ENCODE measurements at places on chromosomes 7 and 10.

- no peak for DNase-seq
These were observed 69.0 kb downstream of the SEPTIN7 start for GRCh38 chr7:35869810-35870209.

DNA sequence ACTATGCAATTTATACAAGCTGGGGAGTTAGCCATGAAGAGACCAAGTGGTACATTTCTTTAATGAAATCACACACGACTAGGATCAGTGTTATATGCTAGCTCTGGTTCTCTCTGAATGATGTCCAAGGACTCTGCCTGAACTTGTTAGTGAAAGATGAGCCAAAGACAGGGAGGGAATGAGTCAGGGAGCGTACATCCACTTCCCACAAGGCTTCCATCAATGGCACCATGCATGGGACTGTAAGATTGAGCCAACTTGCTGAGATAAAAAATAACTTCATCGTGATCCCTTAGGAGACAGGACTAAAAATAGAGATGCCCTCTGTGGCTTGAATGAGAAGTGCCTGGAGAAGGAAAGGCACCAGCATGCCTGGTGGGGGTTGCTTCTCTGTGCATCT lies 629.7 kb downstream of the ACTR3B start:
- DNase-seq: peak; percentile 3

DNA sequence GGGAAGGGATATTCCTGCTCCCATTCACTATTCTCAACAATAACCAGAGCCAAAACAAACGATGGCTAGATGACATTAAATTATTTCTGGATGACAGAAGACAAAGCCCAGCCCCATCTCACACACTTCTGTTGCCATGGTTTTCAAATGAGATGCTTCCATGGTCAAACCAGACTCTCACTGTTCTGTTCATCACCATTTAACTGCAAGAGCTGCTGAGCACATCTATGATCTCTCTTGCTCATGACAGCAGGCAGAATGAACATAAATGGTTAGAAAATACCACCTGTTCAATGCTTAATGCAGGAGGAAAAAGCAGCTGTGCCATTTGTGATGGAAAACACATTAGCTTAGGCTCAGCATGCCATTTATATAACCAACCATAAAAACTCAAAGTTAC lies 758.6 kb upstream of the ZWINT start:
- no peak for DNase-seq

DNA sequence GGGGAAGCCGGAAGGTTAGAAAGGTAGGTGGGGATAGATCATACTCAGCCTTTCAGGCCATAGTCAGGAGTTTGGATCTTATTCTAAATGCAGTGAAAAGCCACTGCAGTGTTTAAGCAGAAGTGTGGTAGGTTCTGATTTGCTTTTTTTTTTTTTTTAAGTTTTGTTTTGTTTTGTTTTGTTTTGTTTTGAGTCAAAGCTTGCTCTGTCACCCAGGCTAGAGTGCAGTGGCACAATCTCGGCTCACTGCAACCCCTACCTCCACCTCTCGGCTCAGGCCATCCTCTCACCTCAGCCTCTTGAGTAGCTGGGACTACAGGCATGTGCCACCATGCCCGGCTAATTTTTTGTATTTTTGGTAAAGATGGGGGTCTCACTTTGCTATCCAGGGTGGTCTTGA lies 23.5 kb downstream of the RHOBTB1 start:
- DNase-seq: no peak

DNA sequence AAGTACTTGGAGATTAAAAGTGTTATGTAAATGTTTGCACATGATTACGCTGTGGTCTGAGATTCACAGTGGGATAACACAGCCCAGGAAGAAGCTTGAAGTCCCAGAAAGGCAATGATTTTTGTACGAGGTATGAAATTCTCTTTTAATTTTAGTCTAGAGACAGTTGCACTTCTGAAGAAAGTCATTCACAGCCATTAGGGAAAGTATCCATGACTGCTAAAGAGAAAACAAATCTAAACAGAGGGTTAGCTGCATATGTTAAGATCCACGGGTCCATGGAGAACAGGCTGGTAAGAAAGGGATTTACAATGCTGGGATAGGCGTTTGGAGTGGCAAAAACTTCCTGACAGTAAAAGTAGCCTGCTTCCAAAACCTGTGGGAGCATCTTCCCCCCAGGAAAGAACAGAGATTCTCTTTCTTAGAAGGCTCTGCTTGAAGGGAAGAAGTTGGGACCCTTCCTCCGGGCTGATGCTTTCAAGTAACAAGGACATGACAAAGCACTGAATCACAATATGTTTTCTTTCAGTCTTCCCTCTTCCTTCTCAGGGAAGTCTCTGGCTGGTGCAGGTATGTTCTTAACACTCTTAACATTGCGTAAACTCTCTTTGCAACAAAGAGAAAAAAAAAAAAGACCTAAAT lies 220.8 kb upstream of the CELF2 start:
- peak; percentile 82 for DNase-seq

- no peak for DNase-seq
These were observed 121.8 kb downstream of the CUX1 start for GRCh38 chr7:101939136-101939695.

DNA sequence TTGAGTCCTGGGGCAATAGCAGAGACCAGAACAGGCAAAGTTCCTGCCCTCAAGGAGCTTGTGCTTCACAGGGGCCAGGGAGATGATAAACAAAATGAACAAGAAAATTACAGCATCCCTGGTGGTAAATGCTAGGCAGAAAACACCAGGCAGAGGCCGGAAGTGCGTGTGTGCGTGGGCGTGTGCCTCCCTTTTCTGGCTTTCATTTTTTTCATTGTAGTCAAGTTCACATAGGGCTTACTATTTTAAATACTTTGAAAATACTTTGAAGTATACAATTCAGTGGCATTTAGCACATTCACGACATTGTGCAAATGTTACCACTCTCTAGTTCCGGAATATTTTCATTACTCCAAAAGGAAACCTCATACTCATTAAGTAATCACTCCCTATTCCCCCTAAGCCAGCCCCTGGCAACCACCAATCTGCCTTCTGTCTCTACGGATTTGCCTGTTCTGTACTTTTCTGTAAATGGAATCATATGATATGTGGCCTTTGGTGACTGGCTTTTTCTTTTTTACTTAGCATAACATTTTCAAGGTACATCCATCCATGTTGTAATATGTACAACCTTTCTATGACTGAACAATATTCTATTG lies 88.1 kb upstream of the PDCD4 start:
- DNase-seq: no peak

DNA sequence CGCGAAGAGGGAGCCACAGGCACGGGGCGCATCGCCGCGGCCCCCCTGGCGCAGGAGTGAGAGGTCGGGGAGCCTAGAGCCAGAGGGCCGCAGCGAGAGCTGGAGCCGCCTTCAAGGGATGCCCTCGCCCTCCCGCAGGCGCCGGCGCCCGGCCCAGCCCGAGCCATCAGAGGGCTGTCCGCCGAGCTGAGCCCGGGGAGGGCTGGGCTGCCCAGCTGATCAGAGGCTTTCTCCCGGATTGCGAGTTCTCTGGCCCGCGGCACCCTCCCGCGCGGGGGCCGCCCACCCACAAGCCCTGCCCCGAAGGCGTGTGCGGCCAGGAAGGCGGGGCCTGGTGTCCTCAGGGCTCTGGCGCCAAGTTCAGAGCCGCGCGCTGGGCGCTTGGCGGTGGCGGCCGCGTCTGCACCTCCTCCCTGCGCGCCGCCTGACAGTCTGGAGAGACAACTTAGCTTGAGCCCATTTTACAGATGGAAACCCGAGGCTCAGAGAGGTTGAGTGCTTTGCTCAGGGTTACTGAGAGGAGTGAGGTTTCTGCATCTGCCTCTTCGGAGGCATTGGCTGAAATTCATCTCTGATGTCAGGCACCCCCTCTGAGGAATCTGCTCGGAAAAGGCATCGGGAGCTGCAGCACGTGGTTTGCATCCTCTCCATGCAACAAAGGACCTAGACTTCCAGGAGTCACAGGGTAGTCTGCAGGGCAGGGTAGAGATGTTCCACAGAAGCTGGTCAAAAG lies 3.8 kb upstream of the ANTXRL start:
- peak; percentile 17 for DNase-seq

DNA sequence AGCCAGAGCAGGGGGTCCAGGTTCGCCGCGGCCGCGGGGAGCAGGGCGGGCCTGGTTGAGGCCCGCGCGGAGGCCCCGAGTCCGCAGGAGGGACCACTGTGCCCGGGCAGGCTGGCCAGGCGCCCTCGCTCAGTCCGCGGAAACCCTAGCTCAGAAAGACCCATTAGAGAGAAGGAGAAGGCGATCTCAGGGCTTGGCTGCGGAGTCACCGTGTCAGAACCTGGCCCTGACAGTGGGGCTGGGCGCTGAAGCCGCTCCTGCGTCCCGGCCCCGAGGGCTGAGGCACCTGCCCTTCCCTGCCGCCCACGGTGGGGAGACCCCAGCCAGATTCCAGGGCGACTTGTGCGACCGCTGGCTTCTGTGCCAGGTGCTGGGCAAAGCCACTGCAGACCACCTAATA lies 14.2 kb upstream of the EGFR start:
- no peak for DNase-seq

GRCh38 chr10:44261296-44261695 lies 123.6 kb downstream of the CXCL12 start:
- no peak for DNase-seq

DNA sequence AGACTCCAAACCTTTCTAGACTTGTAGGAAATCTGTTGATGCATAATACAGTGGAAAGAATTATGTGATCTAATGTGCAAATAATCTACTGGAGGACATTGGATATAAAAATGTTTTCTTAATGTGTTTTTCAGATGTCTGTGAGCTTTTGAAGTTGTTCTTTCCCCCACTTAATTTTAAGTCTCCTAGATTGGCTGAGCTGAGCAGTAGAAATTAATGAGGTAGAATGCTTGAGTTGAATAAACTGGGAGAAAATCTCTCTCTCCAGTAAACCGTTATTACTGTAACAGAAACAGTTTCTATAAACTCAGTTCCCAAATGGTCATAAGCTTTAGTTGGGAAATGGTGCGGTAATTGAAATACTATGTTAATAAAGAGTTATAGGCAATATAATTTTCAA lies 15.7 kb downstream of the CSGALNACT2 start:
- no peak for DNase-seq

DNA sequence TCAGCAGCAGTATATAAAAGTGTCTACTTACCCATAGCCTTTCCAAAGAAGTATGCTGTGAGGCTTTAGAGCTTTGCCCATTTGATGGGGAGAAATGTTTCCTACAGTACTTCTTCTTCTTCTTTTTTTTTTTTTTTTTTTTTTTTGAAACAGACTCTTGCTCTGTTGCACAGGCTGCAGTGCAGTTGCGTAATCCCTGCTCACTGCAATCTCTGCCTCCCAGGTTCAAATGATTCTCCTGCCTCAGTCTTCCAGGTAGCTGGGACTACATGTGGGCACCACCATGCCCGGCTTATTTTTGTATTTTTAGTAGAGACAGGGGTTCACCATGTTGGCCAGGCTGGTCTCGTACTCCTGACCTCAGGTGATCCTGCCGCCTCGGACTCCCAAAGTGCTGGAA lies 101.7 kb upstream of the TMEM26 start:
- DNase-seq: no peak

GRCh38 chr10:9452056-9452455 lies 1397.6 kb downstream of the GATA3 start:
- no peak for DNase-seq

- DNase-seq: no peak
These were observed 145.4 kb upstream of the ASAH2 start for GRCh38 chr10:50396491-50397311.

DNA sequence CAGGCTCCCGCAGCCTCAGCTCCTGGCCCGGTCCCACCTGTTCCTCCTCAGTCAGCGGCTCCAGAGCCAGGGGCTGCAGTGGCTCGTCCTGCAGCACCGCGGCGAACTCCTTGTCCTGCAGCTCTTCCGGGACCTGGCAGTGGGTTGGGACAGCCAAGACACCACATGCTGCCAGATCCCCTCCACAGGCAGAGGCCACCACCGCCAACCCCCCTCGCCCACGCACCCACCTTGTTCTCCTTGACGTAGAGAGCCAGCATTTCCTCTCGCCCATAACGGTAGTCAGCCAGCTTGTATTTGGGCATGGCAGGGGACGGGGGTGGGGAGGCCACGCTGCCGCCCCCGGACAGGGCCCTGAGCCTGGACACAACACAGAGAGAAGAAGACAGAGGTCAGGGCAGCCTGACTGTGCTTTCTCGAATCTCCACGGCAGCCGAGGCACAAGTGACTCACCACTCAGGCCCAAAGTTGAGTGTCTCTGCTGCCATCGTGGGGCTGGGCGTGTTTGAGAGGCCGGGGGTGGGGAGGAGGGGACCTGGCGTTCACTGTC lies 6.2 kb downstream of the GIGYF1 start:
- DNase-seq: no peak

DNA sequence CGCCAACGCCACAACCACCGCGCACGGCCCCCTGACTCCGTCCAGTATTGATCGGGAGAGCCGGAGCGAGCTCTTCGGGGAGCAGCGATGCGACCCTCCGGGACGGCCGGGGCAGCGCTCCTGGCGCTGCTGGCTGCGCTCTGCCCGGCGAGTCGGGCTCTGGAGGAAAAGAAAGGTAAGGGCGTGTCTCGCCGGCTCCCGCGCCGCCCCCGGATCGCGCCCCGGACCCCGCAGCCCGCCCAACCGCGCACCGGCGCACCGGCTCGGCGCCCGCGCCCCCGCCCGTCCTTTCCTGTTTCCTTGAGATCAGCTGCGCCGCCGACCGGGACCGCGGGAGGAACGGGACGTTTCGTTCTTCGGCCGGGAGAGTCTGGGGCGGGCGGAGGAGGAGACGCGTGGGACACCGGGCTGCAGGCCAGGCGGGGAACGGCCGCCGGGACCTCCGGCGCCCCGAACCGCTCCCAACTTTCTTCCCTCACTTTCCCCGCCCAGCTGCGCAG lies 424 bp downstream of the EGFR start:
- no peak for DNase-seq

DNA sequence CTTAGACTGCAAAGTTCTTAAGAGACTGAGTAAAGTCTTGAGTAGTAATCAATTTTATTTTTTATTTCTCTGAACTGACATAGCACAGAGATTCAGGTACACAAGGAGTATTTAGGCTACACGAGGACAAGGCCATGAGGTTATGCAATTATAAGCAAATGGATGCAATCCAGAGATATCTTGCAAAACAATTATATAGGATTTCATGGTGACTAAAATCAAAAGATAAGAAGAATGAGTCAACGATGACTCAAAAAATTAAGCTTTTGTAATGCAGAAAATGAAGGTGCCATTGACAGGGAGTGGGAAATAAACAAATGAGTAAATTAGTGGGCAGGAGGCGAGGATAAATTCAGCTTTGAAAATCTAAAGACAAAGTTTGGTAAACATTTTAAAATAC lies 66.7 kb upstream of the MYO3A start:
- DNase-seq: no peak

DNA sequence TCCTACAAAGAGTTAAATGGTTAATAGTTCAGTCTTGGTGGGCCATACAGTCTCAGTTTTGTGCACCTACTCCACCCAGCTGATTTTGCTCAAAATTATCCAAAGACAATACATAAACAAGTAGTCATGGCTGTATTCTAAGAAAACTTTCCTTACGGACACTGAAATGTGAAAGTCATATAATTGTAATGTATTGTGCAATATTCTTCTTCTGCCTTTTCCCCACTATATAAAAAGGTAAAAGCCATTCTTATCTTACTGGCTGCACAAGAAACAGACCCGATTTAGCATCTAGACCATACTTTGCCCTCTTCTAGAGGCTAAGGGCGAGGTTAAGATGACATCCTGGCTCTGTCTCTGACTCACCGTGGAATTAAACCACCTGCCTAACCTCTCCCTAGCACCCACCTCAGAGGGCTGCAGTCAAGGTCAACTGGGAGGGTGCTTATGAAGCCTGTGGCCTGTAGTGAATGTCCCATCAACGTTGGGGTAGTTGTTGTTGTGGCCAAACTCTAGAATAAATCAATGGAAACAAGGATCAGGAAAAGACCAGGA lies 63.8 kb upstream of the DOCK1 start:
- no peak for DNase-seq

GRCh38 chr7:155889636-155890511 lies 77.6 kb upstream of the SHH start:
- no peak for DNase-seq

GRCh38 chr7:133070562-133070961 lies 11.3 kb downstream of the CHCHD3 start:
- no peak for DNase-seq

Data from foreskin keratinocyte (primary cell).